ENCODE measurements at places on chromosomes 5 and 9. TPM values are rescaled to one million over a fixed set of nuclear protein-coding genes. Genes with fewer than 3 reads are reported as not detected.
A peak's percentile ranks its signal among the peaks of the same experiment; 100 is the strongest.

DNA sequence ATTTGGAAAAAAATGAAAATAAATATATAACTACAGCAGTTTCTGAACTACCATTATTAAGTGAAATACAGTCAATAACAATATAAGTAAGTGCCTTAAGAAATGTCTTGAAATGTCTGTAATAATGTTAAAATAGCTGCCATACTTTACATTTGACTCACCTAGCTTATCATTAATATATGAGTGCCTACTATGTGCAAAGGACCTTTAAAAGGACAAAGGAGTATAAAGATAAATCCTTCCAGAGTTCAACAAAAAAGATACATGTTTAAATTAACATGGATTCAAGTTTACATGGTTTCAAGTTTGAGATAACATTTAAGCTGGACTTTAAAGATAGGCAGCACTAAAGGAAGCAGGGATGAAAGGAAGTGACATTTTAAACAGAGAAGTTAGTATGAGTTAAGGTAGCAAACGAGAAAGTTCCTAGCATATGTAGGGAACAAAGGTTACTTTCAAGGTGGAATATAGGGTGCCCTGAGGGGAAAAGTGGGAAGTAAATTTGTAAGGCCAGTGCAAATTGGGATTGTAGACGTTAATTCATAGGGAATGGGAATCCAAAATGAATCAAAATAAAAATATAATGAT is 8.9 kb downstream of the ITGA1 start:
- DNase-seq: no peak
- peaks cover 2% of the 10 kb centered on the region for H3K27me3 ChIP-seq
- peaks cover 33% of the 10 kb centered on the region for H3K4me1 ChIP-seq
- H3K36me3 ChIP-seq: peaks cover 10% of the 10 kb centered on the region

DNA sequence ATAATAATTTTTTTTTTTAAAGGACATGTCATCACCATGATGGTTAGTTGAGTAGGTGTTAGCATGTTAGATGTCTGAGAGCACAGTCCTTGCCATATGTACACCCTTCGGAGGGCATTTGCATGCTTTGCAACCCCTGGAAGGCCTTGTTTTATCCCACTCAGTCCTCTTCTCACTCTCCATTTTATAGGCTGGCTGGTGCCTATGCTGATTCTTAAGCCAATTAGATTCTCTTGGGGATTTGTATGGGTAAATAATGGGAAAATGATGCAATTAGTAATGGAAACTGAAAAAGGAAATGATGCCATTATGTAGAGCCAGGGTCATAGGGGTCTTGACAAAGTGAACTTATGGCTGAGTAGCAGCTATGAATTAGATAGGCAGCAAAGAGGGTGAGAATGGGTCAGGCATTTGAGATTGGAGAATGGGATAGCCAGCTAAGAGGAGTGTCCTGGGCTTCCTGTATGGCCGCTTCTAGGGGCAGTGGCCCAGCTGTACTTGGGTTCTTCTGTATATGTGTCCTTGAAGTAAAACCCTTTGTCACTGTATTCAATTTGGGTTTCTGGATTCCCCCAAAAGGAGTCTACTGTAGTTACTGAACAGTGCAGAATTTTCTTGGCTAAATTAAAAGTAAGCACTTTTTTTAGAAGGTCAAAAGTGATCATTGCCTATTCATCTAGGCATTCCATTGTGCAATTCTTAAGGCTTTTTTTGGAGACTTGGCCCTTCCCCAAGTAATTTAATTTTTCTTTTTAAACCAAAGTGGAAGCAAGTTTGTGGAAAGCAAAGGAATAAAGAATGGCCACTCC is 31.6 kb downstream of the LRRTM2 start:
- H3K27ac ChIP-seq: no peak overlapping the region
- peaks cover 3% of the 10 kb centered on the region for H3K4me1 ChIP-seq
- no peak overlapping the region for H3K4me3 ChIP-seq
- no peaks in the 10 kb centered on the region for H3K36me3 ChIP-seq
- no peak for DNase-seq
- H3K27me3 ChIP-seq: peaks cover 1% of the 10 kb centered on the region

GRCh38 chr5:60651872-60652620 is 47.9 kb downstream of the DEPDC1B start:
- peaks cover 7% of the 10 kb centered on the region for H3K36me3 ChIP-seq
- H3K4me3 ChIP-seq: no peak overlapping the region
- H3K4me1 ChIP-seq: no peaks in the 10 kb centered on the region
- no peak overlapping the region for H3K27ac ChIP-seq

- H3K27ac ChIP-seq: no peak overlapping the region
- no peak for DNase-seq
- no peaks in the 10 kb centered on the region for H3K36me3 ChIP-seq
Measured at GRCh38 chr5:39794513-39795210, 369.9 kb upstream of the DAB2 start.

GRCh38 chr9:112149211-112149610 is 25.9 kb downstream of the SUSD1 start:
- no peak overlapping the region for H3K27ac ChIP-seq
- H3K36me3 ChIP-seq: peaks cover 12% of the 10 kb centered on the region
- DNase-seq: no peak
- H3K4me1 ChIP-seq: no peaks in the 10 kb centered on the region

DNA sequence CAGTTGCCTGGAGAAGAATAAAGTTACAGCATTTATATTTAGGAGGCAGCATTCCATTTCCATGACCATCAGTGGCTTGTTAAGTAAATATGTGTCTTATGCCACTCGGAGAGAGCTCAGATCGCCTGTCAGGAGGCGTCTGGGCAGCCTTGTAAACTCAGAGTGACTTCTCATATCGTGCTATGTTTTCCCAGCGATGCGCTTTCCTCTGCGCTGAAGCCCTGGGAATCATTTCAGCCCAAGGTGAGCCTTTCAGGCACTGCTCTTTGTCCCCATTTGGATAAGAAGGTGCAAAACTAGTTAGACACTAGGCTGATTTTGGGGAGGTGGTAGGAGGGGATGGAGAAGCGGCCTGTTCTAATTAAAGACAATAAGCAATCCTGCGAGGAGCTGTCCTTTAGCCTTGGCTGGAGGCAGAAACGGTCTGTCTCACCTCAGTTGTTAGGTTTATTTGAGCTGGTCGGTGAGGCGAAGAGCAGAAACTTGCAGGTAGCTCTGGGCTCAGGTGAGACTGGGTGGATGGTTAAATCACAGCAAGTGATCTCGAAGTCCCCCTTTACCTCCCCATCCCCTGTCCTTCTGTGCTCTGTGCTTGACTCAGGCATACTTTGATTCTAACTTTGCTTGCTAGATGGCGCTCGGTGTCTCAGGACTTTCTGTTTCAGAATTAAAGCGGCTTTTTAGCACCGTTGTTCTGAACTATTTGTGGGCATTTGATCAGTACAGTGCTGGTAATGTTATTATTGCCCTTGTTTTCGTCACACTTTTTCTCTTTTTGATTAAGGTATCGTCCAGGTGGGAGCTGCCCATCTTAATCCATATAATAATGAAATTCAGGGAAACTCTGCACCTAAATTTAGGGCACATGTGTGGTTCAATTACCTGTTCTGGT is 24.6 kb downstream of the NR2F1 start:
- H3K36me3 ChIP-seq: peaks cover 3% of the 10 kb centered on the region
- H3K27ac ChIP-seq: no peak overlapping the region
- H3K4me1 ChIP-seq: peaks cover 10% of the 10 kb centered on the region
- H3K4me3 ChIP-seq: no peak overlapping the region
- peak; percentile 53 for DNase-seq

GRCh38 chr9:110592044-110592830 is 12.7 kb upstream of the SVEP1 start:
- no peaks in the 10 kb centered on the region for H3K36me3 ChIP-seq
- H3K27me3 ChIP-seq: peaks cover 6% of the 10 kb centered on the region
- H3K27ac ChIP-seq: no peak overlapping the region
- no peaks in the 10 kb centered on the region for H3K4me1 ChIP-seq

GRCh38 chr5:35651002-35651756 is 33.5 kb downstream of the SPEF2 start:
- H3K36me3 ChIP-seq: peaks cover 7% of the 10 kb centered on the region
- peak; percentile 76 for DNase-seq
- no peak overlapping the region for H3K4me3 ChIP-seq
- peak overlapping the region; percentile 27 for H3K27ac ChIP-seq

Gene PLPP6
- total RNA-seq: 9.9 TPM

Gene HTR4
- not detected for total RNA-seq

Gene DENND4C
- total RNA-seq: 37.6 TPM

Gene PCDHB15
- total RNA-seq: not detected

Gene BARHL1
- not detected for total RNA-seq
